ENCODE measurements at places on chromosomes 16 and 17. TPM values are rescaled to one million over a fixed set of nuclear protein-coding genes. Genes with fewer than 3 reads are reported as not detected.

The ABCC6 gene
- polyA plus RNA-seq: 0.08 TPM

The SHCBP1 gene
- polyA plus RNA-seq: 0.28 TPM

The TMEM238L gene
- 0.65 TPM for polyA plus RNA-seq

The CCDC40 gene
- polyA plus RNA-seq: not detected

The LRRC36 gene
- not detected for polyA plus RNA-seq

The RIPOR1 gene
- 1.5 TPM for polyA plus RNA-seq

The PERCC1 gene
- polyA plus RNA-seq: not detected

The SCGB1C2 gene
- polyA plus RNA-seq: not detected

The HLF gene
- polyA plus RNA-seq: 0.03 TPM

The MEFV gene
- polyA plus RNA-seq: not detected

The PRKCB gene
- 57.2 TPM for polyA plus RNA-seq

The SAT2 gene
- polyA plus RNA-seq: 38.5 TPM

The TBX6 gene
- 0.25 TPM for polyA plus RNA-seq

The PLA2G10 gene
- not detected for polyA plus RNA-seq

The HIC1 gene
- polyA plus RNA-seq: not detected

The KRT9 gene
- not detected for polyA plus RNA-seq

The WSCD1 gene
- polyA plus RNA-seq: not detected

The GINS2 gene
- polyA plus RNA-seq: 1.0 TPM

The NHLRC4 gene
- 3.3 TPM for polyA plus RNA-seq

The AATK gene
- not detected for polyA plus RNA-seq

The CCDC78 gene
- not detected for polyA plus RNA-seq

The OR2C1 gene
- polyA plus RNA-seq: 0.39 TPM

The ZNF764 gene
- polyA plus RNA-seq: 3.6 TPM
